IMR-90 (cell line): ENCODE measurements at places on chromosomes 6 and 20. TPM values are rescaled to one million over a fixed set of nuclear protein-coding genes. Genes with fewer than 3 reads are reported as not detected.

- no peak for DNase-seq
These were observed 19.9 kb upstream of the DEK start for GRCh38 chr6:18284261-18284660.

DNA sequence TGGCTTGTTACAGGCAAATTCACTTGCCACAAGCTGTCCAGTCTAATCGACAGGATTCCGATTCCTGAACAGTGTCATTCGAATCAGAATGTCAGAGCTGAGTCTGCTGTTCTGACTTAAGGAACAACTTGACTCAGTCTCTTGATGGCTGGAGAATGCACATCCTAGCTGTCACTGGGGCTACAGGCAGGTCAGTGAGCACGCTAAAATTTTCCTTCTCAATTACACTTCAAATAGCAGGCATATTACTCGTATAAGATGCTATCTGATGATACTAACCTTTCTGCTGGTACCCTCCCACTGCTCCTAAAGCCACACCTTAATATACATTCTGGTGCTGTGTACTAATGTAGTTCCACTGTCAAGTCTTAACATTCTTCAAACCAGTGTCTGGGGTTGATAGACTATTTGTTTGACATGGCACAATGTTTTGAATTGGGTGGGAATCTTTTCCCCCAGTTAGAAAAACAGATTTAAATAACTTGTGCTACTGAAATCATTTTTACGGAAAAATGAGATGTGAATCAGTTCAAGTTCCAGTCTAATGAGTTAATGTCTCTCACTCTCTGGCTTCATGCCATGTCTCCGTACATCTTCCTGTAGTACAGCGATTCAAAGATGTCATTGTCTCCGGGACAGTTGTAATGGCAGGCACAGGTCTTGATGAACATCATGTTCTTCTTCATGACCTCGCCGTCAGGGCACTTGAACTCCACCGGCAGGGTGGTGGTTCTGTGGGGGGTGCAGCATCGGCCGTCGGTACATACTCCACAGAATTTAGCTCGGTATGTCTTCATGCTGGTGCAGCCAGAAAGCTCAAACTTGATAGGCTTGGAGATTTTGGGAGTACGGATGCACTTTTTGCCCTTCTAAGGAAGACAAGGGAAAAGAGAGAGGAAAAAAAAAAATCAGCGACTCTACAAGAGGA lies 2.2 kb downstream of the CCN2 start:
- peak; percentile 92 for DNase-seq

Gene SPTLC3
- total RNA-seq, result 1.4 and 1.6 TPM in 2 replicates

DNA sequence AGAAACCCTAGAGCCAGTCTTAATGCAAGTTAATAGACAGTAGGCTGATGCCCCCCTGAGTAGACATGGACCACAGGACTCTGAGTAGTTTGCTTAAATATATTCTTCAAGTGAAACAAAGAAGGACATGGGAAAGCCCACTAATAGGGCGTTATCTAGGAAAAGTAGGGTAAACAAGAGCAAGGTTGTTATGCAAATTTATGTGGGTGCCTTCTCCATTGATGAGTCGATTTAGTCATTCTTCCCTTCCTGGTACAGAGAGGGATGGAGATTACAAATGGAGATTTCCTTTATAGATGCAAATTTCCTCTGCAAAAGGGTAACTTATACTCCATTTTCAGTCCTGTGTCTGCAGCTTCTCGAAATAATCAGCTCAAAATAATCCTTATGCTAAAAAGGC lies 262.0 kb downstream of the CD83 start:
- DNase-seq, result no peak

DNA sequence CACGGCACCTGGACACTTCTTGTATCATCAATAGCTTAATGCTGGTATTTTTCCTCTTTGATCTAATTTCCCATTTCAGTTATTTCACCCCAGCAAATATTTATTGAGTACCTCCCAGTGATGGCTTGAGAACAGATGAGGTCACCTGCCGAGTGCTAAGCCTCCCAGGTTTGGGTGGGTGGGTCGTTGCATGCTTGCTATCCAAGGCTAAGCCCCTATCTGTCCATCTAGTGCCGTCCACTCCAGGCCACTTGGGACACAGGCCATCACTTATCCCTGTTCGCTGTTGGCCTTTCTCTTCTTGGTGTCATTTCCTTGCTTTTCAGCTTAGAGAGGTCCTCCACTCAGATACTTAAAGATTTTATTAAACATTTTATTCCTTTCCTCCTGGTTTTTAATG lies 10.8 kb upstream of the NNAT start:
- DNase-seq, result no peak

DNA sequence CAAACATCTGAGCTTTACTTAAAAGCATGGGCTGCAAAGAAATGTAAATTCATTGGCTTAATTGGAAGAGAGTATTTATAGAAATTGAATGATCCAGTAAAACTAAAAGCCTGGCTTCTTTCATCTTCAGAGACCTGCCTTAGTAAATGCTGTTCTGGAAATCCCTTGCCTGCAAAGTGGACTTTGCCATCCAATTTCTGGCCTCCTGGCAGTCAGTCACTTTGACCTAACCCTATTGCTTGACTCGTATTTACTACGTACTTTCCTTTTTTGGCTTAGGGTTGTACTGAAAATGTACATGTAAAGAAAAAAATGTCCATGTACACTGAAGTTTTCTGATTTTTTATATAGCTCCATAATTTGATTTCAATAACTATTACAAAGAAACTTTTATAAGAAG lies 47.1 kb downstream of the E2F3 start:
- DNase-seq, result no peak

DNA sequence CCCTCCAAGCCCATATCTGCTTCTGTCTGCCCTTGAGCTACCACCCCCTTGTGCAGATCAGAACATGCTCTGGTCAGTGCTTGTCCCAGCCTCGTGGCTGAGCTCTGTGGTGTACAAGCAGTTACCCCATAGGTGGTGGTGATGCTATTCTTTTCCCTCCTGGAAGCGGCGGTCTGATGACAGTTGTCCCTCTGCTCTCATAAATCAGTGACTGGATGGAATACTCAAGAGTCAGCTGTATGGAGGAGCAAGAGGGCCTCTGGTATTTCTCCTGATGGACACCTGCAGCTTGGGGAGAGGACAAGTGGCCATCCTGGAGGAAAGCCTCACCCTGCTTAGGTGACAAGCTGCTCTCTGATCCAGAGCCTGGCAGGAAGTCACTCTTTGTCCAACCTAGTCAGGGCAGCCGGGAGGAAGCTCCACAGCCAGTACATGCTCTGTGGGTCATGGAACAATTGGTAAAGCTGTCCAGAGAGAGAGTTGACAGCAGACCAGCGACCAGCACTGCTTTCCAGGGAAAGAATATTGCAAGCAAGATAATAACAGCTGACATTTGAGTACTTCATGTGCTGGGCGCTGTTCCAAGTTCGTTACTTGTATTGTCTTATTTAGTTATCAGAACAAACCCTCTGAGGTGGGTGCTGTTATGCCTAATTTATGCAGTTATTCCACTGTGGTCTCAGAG lies 47.1 kb downstream of the SCAND1 start:
- no peak for DNase-seq

Gene BNIP5
- total RNA-seq, result not detected in 2 replicates

Gene OPN5
- total RNA-seq, result not detected in 2 replicates

Gene APOBEC2
- total RNA-seq, result not detected in 2 replicates

Gene RREB1
- total RNA-seq, result 8.4 and 8.6 TPM in 2 replicates

Gene POU5F1
- not detected in 2 replicates for total RNA-seq

Gene PIGU
- 11.1 and 16.1 TPM in 2 replicates for total RNA-seq

Gene GNMT
- total RNA-seq, result not detected in 2 replicates
